Activated CD4-positive, CD25-positive, alpha-beta regulatory T cell treated with anti-CD3 and anti-CD28 coated beads, Interleukin-2, amount 50 U/mL, for 16 hours (primary cell): ENCODE measurements at places on chromosomes 4 and X.

- peak; percentile 12 for DNase-seq
Observed at GRCh38 chr4:110165382-110166286, 32.8 kb downstream of the ELOVL6 start.

DNA sequence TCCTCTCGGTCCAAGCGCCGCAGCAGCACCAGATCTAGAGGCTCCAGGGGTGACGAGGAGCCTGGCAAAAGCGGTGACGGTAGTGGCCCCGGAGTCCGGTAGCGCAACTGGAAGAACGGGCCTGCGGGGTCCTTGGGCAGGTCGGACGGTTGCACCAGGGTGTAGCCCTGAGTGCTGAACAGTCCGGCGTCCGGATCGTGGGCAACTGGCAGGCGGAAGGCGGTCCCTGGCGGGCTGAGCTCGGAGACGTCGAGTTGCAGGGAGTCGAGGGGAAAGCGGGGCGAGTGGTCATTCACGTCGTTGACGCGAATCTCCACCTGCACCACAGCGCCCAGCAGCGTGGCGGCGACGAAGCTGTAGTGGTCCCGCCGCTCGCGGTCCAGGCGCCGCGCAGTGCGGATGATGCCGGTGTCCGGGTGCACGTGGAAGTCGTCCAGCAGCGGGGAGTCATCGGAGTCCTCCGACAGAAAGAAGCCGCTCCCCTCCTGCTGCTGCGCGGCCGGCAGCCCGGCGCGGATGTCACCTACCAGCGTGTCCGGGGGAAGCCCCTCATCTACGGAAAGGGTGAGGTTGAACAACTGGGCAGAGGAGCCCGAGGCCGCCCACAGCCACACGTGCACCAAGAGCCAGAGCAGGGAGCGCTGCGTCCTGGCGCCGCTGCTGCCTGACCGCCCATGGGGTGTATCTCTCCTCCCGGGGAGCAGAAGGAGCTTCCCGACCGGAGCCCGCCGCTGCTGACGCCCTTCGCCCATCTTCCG lies 837 bp downstream of the DCHS2 start:
- DNase-seq: no peak

DNA sequence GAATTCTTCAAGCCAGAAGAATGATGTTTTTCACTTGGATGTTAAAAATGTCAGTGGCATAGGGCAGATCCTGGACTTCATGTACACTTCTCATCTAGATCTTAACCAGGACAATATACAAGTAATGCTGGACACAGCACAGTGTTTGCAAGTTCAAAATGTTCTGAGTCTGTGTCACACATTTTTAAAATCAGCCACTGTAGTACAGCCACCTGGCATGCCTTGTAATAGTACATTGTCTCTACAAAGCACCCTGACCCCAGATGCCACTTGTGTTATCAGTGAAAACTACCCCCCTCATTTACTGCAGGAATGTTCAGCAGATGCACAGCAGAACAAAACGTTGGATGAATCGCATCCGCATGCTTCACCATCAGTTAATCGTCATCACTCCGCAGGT lies 11.9 kb downstream of the ZBTB49 start:
- DNase-seq: no peak

DNA sequence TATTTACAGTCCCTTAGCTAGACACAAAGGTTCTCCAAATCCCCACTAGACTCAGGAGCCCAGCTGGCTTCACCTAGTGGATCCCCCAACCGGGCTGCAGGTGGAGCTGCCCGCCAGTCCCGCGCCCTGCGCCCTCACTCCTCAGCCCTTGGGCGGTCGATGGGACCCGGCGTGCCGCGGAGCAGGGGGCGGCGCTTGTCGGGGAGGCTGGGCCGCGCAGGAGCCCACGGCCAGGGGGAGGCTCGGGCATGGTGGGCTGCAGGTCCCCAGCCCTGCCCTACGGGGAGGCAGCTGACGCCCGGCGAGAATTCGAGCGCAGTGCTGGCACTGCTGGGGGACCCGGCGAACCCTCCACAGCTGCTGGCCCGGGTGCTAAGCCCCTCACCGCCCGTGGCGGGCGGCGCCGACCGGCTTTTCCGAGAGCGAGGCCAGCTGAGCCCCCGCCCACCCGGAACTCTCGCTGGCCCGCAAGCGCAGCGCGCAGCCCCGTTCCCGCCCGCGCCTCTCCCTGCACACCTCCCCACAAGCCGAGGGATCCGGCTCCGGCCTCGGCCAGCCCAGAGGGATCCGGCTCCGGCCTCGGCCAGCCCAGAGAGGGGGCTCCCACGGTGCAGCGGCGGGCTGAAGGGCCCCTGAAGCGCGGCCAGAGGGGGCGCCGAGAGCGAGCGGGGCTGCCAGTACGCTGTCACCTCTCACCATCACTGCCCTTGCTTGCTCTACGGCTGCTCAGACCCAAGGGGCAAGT lies 39.4 kb downstream of the WFS1 start:
- no peak for DNase-seq

DNA sequence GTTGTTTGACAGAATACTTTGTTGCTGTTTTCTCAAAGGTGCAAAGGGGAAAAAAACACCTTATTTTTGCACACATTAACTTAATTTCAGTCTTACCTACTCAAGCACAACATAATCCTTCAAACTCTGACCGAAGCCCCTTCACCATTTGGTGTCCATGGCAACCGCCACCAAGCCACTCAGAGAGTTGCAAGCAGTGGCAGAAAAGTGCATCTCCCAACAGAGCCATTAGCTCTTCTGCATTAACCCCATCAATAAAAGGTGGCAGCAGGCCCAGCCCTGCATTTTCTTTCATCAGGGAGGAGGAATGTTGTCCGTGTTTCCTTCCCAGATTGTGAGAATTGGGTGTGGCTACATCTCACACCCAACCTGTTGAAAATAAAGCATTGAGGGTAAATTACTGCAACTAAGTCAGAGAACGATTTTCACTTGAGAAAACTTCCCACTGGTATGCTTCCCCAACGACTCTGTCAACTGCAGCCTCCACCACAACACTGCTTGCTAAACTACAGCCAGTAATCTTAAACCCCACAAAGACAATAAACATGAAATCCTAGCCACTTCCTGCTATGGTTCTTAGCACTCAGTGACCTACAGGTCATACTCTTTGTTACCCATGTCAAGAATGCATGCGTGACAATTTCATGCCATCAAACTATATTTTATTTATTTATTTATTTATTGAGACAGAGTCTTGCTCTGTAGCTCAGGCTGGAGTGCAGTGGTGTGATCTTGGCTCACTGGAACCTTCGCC lies 154.0 kb downstream of the GRIA3 start:
- DNase-seq: no peak
